ENCODE measurements at places on chromosomes 2 and 18. TPM values are rescaled to one million over a fixed set of nuclear protein-coding genes. Genes with fewer than 3 reads are reported as not detected.
A peak's percentile ranks its signal among the peaks of the same experiment; 100 is the strongest.

The PROKR1 gene
- total RNA-seq = not detected

- no peak for DNase-seq
Measured at GRCh38 chr2:25386971-25387875, 45.5 kb upstream of the DNMT3A start.

The MAL gene
- not detected for total RNA-seq

DNA sequence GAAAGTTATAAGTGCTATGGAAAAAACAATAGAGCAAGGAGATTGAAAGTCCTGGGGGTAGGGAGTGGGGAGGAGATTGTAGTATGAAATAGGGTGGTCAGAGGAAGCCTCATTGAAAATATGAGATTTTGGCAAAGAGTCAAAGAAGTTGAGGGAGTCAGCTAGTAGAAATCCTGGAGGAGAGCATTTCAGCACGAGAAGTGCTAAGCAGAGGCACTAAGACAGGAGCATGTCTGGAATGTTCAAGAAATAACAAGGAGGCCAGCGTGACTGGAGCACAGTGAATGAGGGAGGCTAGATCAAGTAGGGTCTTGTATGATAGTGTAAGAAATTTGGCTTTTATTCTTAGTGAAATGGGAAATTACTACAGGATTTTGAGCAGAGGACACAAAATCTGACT is 2.1 kb upstream of the TSPYL6 start:
- DNase-seq = no peak

The GALR1 gene
- total RNA-seq = not detected

GRCh38 chr2:201969938-201970785 is 63.5 kb upstream of the FZD7 start:
- DNase-seq = no peak

DNA sequence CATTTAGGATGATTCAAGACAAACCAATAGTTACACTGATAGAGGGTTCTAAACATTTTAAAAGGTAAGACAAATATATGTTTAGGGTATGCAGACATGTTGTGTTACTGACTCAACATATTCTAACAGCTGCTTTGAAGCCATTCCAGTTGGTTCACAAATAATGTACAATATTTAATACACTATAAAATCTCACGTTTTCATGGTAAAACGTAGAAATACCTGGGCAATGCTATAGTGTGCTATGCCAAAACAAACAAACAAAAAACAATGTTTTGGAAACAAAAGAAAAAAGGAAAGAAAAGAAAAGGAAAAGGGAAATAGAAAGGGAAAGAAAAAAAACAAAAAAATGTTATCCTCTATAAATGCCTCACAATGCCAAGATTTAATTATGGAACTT is 277.1 kb downstream of the TCF4 start:
- no peak for DNase-seq

- DNase-seq = no peak
Measured at GRCh38 chr2:36270758-36271157, 84.8 kb upstream of the CRIM1 start.

The FAM228A gene
- 0.14 TPM for total RNA-seq

DNA sequence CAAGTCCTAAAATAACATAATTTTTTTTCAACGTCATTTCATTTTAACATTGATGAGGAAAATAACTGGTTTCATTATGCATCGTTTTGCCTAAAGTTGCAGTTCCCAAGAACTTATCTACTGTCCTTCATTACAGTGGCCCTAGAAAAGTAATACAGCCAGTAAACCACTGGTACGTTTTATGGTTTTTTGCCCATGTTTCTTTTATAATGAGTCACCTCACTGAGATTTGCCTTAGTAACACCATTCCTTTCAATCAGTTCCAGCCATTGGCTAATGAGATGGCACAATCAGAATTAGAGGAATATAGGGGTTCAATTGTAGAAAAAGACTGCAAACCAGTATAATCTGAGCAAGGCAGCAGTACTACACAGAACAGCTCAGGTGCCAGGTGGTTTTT is 422.6 kb upstream of the LYPD1 start:
- DNase-seq = no peak

DNA sequence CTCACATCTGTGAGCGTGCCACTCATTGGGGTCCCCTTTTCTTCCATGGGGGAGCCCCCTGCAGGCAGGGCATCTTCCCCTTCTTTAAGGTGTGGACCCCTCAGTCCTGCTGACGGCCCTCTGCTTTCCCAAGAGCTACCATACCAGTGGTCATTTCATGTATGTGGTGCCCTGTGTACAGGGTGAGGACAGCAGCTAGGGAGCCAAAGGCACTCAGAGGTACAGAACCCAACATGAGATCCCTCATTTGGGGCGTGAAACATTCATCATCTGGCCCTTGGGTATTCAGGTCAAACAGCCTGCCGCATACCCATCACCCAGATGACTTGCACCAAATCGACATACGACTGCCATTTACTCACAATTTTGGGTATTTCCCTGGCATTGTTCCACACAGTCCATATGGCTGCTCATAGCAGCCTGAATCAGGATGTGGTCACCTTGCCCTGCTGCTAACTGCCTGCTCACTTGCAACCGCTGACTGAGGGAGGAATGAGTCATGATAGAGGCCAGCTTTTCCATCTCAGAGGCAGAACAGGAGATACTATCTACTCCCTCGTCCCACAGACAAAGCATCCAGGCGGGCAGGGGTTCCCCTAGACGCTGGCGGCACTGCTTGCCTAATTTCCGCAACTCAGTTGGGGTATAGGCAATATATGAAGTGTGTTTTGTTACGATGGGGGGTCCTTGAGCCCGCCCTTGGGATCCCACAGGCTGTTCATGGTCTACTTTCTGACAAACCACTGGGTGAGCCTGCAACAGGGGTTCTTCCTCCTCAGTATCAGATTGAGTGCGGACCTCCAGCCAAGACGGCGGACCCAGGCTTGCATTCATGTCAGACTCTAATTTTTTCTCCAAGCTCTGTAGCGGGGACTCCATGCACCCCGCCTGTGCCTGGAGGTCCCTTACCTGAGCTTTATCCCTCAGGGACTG is 228.6 kb downstream of the SATB2 start:
- DNase-seq = no peak

- DNase-seq = no peak
Measured at GRCh38 chr2:143088388-143088787, 40.8 kb upstream of the ARHGAP15 start.

DNA sequence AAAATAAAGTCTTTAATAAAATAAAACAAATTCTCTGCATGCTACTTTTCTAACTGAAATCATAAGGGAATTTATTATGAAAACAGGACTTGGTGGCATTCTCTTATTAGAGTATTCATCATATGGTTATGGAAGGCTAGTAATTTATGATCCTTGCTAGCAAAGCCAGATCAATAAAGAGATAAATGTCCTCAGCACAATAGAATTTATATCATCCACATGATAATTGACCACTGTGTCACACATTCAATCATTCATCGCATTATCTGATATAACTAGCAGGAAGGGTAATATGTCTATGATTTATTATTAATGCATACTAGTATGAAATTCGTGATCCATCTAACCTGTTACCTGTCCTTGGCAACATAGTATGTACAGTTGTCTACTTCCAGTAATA is 175.8 kb downstream of the MYO3B start:
- DNase-seq = no peak

GRCh38 chr2:115369400-115369799 is 927.0 kb downstream of the DPP10 start:
- no peak for DNase-seq

DNA sequence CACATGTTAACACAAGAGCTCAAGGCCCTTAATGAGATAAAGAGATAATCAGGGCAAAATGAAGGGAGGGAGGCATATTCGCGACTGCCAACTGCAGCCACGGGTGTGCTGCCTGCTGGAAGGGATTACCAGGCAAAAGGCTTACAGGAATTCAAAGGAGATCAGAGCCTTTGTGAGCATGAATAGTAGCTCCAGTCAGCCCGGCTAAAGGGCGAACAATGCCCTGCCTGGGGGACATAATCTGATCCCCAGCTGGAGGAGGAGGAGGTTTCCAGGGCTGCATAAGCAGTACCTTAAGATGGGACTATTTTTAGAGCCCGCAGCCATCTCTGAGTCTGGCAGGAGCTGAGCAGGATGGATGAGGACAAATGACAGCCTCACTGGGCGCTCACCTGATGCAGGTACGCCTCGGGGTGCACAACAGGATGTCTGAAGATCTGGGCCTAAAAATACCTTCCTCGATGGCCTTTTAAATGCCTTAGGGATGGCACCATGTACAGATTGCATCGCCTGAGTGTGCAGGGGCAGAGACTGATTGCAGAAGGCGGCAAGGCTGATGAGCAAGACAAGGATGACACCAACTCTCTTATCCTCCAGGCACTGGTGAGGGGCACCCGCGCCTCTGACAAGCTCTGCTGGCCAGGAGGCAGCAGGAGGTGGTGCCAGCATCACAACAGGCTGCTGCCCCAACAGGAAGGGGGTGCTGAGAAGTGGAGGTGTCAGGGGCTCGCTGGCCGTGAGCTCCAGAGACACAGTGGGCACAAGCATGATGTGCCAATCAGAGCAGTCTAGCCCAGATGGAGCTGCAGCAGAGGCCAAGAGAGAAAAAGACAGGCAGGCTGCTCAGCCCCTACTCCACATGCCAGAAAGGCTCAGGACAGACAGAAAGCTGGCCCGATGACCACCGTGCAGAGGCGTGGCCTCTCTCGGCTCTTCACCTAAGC is 111.4 kb downstream of the EIPR1 start:
- DNase-seq = no peak

- no peak for DNase-seq
Measured at GRCh38 chr2:160816916-160817499, 323.4 kb upstream of the RBMS1 start.

DNA sequence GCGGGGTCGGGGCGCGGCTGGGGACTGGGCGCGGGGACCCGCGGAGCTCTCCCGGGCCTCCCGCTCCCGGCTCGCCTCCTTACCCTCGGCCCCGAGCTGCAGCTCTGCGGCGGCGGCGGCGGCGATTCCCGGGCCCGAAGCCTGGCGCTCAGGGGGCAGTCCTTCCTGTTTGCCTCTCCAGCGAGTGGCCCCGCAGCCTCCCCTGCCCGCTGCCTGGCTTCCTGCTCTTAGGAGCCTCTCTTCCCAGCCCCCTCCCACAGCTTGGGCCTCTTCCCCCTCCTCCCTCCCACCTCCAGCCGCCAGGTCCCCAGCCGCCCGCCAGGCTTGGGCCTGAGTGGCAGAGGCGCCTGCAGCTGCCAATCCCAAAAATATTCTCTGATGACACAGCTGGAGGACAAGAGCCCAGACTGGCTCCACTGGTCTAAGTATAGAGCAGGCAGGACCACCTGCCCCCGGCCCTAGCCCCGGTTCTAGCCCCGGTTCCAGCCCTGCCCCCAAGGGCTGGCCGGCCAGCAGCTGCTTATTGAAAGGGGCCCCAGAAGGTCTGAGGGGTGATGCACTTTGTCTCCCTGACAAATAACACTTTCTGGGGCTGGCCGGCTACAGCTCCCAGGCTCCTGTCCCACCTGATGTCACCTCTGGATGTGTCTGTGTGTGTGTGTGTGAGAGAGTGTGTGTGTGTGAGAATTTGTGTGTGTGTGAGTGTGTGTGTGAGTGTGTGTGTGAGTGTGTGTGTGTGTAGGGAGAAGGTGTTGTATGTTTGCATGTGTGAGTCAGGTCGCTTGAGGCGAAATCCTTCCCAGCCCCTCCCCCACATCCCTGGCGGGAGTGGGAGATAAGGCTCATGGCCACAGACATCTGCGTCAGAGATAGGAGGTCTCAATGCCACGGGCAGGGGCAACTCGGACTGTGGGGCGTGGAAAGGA is at the start of gene OBSL1:
Gene OBSL1, minus strand, starts transcription at position 229 of the 926 bp plus-strand sequence. CDS start 307 bp downstream, outside the sequence.
- peak; percentile 19 for DNase-seq

The TMEFF2 gene
- total RNA-seq = 0.04 TPM

GRCh38 chr2:18976168-18976961 is 382.1 kb downstream of the OSR1 start:
- DNase-seq = no peak

GRCh38 chr2:114598329-114598728 is 155.9 kb downstream of the DPP10 start:
- no peak for DNase-seq

Data from pulmonary artery endothelial cell (primary cell).